ENCODE measurements at places on chromosomes 6 and 20.
A peak's percentile ranks its signal among the peaks of the same experiment; 100 is the strongest.

- peak; percentile 9 for DNase-seq
Observed at GRCh38 chr6:75934643-75935472, 137.6 kb downstream of the IMPG1 start.

DNA sequence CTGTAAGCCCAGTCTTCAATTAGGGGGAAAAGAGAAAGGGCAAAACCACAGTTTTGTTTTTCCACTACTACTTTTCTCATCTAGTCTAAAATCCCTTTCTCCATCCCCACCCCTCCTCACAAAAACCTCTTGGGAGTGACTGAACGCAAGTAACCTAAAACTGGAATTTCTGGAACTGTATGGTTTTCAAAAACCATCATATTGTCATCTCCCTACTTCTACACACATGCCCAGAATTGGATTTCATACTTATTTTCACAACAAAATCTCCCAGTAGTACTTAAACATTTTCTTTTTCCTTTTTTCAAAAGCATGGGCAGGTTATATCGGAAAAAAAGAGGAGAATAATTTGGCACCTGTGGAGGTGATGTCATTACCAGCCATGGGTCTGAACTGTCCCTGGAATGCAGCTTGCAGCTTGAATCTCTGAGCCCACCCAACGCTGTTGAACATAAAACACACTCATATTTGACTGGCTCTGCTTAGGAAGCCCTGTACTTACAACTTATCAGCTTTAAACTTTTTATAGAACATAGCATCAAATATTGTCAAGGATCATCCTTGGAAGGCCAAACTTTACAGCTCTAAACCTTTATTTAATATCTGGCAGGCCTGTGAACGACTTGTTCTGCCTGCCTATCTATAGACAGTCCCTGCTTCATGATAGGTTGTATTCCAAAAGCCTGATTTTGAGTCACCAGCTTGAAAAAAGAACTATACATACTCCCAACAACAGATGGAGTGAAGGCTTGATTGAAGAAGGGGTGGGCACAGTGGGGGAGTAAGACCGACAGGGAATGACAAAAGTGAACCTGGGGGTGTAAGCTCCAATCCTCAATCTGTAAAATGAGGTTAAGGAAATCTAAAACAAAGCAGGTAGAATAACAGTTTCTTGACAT lies 59.3 kb downstream of the EPB41L2 start:
- no peak for DNase-seq

DNA sequence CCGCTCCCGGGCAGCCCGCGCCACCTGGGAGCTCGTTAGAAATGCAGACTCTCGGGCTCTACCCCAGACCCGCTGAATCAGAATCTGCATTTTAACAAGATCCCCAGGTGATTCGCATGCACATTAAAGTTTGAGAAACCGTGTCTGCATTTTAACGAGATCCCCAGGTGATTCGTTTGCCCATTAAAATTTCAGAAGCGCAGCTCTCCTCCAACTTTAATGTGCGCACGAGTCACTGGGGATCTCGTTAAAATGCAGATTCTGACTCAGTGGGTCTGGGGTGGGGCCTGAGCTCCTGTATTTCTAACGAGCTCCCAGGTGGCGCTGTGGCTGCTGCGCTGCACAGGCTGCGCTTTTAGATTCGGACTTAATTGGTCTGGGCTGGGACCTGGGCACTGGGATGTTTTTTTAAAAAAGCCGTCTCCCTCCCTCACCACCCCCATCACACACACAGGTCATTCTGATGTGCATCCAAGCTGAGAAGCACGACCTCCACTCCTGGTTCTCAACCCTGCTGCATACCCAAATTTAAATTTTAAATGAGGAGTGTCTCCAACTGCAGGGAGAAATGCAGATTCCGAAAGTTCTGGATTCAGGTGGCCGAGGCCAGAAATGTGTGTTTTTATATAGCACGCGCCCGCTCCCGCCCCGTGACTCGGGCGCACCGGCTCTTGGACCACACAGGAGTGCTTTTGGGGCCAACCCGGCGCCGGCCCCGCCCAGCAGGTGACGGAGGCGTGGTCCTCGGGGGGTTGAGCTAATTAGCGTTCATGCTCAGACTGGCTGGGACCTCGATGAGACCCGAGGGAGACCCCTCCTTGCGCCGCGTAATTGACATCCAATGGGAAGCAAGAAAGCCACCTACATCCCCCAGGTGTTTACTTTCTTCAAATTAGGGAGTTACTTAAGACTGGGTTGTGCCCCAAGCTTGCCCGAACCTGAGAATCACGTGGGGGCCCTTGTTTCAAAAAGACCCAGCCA lies 85.8 kb downstream of the ZFP64 start:
- no peak for DNase-seq

DNA sequence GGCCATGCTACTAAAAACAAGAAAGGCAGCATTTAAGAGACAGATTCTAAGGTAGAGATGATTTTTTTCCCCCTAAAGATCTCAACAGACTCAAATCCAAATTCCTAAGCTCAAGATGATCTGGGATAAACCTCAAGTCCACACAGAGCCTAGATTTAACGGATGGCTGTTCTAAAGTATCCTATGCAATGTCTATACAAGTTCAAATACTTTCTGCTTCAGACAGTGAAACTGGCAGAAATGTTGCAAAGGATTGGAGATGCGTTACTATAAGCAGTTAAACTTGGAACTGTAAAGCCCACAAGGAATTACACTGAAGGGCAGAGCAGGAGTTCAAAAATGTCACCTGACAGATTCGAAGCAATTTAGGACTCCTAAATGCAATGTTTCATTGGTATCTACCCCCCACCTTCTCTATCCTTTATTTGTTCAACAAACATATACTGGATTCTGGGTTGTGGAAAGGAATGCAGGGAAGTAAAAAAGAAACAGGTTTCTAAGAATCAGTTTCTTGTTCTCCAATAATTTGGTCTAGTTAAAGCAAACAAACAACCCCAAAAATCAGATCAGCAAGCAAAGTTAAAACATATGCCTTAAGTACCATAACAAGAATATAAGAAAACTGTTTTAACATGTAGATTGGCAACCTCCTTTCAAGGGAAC lies 1.6 kb downstream of the DNAAF9 start:
- DNase-seq = no peak

DNA sequence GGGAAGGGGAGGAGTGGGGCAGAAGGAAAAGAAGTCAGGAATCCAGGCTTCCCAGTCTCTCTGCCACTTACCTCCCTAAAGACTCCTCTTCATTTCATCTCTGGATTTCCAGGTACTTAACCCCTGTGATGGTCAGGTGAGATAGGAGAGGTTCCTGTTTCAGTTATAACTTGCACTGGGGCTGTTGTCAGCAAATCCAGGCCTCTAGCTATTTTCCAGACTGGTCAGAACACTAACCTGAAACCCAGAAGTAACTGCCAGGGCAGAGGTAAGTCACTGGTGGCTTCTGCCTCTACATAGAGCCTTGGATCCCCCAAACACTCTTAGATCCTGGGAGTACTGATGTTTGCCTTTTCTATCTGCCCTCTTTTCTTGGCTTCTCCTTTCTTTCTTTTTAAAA lies 233.5 kb upstream of the TAB2 start:
- no peak for DNase-seq

DNA sequence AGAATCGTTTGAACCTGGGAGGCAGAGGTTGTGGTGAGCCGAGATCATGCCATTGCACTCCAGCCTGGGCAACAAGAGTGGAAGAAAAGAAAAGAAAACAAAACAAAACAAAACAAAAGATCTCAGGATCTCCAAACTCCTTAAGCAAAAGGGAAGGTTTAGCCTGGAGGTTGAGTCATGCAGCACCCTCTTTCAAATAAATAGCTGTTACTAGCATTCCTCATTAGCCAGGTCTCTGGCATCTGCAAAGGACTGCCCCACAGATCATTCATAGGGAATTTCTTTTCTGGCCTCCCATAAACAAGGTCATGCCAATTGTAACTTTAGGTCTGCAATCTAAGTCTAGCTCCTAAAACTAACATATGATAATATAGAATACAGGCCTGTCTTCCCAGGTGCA lies 37.2 kb downstream of the EDN1 start:
- no peak for DNase-seq

DNA sequence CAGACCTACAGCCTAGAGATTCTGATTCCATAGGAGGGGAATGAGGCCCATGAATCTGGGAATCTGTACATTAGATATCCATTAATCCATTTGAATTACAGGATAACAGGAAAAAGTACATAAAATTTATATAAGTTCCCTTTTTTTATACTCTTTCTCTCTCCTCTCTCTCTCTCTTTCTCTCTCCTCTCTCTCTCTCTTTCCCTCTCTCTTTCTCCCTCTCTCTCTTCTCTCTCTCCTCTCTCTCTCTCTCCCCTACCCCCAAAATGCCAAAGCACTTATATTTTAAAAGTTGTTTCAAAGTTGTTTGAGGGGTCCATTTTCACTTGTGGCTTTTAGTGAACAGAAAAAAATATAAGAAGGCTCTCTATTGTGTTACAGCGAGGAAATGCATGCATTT lies 15.1 kb downstream of the TSHZ2 start:
- DNase-seq = no peak

GRCh38 chr6:160400446-160400845 lies 52.3 kb downstream of the SLC22A3 start:
- DNase-seq = no peak

DNA sequence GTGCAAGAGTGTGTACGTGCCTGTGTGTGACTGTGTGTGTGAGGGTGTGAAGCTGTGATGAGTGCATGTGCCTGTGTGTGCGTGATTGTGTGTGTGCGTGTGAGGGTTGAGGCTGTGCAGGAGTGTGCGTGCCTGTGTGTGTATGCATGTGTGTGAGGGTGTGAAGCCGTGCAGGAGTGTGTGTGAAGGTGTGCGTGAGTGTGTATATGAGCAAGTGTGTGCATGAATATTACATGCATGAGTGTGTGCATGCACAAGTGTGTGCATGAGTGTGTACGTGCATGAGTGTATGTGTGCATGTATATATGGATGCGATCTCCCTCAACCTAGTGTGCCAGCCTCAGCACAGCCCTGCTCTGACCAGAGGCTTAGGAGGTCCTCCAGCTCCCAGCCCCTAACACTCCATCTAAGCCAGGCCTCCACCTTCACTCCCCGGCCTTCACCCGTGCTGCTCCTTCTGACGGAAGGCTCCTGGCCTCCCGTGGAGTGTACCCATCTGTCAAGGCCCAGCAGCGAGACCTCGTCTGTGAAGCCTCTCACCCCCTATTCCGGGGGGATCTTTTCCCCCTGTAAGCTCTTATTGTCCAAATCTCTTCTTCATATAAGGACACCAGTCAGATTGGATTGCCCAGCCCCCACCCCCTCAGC lies 19.9 kb upstream of the PHACTR3 start:
- no peak for DNase-seq

- no peak for DNase-seq
Observed at GRCh38 chr6:125252891-125253290, 48.9 kb downstream of the HDDC2 start.

DNA sequence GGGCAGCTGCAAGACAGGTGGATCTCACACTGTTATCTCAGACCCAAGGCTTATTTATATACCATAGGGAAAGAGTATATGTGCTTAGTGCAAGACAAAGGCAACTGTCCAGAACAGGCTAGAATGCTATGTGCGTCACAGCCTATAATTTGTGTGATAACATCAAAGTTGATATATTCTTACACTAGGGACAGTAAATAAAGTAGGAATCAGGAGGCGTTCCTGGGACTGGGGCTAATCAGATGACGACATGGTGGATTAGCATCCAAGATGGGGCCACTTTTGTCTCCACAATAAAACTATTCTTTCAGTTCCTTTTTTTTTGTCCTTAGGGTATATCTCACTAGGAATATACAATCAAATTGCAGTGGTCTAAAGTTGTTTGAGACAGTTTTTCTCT lies 54.9 kb upstream of the IER3 start:
- DNase-seq = no peak

- DNase-seq = no peak
Observed at GRCh38 chr6:46736906-46737305, 1.7 kb upstream of the PLA2G7 start.

- DNase-seq = no peak
Observed at GRCh38 chr6:22081709-22082108, 215.1 kb downstream of the PRL start.

DNA sequence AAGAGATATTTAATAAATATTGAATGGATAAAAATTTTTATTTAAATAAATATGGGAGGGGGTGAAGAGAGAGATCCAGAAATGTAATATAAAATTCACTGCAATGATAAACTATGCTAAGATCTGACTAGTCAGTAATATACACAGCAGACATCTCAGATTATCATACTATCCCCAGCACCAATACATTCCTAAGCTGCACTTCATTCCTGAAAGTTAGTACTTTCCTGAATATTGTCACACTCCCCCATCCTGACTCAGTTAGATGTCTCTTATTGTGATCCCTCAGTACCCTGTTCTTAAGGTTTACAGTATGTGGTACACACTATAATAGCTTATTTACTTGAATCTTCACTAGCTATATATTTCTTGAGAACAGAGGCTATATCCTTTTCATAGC lies 88.3 kb upstream of the KCNQ5 start:
- no peak for DNase-seq

DNA sequence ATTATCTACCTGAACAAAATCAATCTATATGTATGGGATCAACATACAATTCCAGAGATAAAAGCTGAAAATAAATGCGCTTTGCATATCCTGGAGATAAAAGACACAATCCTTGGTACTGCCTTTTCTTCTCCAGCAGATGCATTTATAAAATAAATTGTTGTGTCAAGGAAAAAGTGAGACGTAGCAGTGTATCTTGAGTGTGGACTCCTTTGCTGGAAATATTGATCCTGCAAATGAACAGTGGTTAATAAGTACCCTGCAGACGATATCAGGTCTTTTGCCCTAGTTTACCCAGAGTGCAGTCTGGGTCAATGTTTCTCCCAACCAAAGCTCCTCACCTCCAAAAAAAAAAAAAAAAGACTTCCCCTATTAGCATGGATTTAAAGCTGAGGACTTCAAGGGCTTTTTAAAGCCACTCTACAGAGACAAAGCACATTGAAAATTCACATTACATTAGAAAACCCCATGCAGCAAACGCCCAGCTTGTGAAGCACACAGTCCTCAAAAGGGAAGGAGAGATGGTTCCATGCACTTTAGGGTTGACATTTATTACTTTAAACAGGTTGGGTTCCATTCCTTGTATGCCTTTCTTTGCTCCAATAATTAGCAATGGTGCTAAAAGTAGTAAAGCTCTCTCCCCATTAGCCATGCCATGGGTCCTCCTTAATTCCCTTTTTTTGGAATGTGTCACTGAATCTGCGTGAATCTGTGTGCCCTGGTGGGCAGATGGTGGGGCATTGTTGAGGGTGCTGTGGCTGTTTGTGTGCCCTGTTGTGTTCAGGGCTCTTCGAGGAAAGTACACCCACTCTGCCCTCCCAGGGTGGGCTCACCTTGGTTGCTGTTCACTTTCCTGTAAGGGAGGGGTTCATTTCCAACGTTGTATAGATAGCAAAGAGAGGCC lies 21.1 kb downstream of the FOXA2 start:
- DNase-seq = no peak
